Stimulated activated CD8-positive, alpha-beta memory T cell treated with anti-CD3 and anti-CD28 coated beads, Interleukin-4, amount 100 ng/mL, for 24 hours (primary cell): ENCODE measurements at places on chromosomes 13 and 19.

DNA sequence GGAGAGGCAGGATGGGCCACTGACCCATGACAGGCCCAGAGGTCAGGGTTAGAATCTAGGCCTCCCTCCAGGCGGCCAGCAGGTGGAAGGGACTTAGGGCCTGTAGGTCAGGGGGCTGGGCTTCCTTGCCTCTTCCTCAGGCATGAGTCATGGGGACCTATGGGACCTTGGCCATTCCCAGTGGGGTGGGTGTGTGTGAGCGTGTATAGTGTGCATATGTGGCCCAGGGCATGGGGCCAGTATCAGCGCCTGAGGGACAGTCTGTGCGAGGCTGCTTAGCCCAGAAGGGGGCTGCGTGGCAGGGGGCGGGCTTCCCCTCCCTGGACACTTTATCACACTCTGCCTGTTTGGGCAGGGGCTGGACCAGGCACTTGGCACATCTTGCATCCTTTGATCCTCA is 13.3 kb downstream of the KCTD15 start:
- DNase-seq = no peak

DNA sequence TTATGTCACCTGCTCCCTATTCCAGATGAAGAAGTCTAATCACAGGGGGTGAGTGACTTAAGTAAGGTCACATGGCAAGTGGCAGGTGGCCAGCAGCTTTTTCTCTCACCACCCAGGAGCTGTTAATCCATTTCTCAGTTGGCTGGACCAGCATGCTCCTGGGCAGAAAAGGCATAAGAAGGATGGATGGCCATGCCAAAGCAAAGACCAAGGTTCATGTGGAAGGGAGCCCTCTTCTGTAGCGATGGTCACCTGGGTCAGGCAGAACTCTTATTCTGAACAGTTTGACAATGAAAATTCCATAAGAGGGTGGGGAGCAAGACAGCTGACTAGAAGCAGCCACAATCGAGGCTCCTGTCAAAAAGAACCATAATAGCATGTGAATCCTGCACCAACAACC is 538.1 kb downstream of the SUCLA2 start:
- no peak for DNase-seq

DNA sequence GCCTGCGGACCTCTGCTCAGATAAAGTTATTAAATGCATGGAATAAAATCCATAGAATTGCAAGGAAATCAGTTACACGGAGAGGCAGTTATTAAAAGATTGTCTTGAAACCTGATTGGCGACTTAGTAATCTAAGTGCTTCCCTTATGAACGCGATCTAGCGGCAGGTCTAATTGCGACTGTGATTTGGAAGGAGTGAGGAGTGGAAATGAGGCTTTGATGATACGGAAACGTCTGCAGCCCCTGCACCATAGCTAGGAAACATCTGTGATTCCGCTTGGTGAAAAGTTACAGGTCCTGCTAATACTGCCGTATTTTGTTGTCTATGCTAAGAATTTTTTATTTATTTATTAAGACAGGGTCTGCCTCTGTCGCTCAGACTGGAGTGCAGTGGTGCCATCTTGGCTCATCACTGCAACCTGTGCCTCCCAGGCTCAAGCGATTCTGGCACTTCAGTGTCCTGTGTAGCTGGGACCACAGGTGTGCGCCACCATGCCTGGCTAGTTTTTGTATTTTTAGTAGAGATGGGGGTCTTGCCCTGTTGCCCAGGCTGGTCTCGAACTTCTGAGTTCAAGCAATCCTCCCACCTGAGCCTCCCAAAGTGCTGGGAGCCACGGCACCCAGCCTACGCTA is 887 bp downstream of the NDUFS7 start:
- DNase-seq = no peak

DNA sequence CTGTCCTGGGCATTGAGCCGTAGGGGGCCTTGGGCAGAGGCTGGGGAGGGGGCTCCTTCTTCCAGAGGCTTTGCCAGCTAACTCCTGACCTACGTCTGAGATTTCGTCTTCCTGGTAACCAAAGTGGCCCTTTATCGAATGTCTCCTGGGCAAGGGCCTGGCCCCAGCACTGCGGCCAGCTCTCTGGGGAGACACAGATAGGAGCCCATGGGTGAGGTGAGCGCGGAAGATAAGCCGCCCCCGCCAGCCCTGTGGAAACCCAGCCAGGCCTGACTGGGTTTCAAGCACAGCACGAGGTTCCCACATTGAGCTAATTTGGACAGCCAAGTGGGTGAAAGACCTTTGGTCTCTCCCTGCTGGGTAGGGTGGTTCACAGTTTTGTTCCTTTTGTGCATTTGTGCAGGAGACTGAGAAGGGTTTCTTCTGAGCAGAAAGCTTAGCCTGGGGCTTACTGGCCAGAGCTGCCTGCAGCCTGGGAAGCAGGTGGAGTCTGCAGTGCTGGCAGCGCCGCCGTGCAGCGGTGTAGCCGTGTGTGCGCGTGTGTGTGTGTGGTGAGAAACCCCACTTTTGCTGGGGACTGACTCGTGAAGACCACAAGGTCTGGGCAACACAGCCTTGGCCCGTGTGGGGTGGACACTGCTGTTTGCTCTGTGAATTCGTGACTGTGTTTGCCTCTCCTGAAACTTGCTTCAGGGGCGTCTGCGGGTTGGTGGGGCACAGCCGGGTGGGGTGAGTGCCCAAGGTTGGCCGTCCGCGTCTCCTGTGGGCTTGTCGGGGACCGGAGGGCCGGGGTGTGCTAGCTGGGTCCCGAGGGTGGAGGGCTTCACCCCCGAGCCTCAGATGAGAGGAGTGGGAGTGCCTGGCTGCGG is 2.5 kb downstream of the BSG start:
- DNase-seq = no peak

DNA sequence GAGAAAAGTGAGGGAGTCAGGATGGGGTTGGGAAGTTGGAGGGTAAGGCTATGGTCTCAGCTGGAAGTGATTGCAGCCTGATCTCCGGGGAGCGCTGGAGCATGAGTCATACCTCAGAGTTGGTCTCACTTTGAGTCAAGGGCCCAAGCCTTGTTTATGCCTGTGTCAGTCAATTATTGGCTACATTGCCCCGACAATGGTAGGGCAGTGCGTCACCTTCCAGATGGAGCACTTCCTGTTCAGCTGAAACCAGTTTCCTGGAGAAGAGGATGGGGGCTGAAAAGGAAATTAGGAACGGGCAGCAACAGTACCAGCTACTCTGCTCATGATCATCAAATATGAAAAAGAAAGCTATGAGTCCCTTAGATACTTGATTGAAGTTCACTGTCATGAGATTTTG is 60.4 kb downstream of the ADGRE1 start:
- DNase-seq = no peak

DNA sequence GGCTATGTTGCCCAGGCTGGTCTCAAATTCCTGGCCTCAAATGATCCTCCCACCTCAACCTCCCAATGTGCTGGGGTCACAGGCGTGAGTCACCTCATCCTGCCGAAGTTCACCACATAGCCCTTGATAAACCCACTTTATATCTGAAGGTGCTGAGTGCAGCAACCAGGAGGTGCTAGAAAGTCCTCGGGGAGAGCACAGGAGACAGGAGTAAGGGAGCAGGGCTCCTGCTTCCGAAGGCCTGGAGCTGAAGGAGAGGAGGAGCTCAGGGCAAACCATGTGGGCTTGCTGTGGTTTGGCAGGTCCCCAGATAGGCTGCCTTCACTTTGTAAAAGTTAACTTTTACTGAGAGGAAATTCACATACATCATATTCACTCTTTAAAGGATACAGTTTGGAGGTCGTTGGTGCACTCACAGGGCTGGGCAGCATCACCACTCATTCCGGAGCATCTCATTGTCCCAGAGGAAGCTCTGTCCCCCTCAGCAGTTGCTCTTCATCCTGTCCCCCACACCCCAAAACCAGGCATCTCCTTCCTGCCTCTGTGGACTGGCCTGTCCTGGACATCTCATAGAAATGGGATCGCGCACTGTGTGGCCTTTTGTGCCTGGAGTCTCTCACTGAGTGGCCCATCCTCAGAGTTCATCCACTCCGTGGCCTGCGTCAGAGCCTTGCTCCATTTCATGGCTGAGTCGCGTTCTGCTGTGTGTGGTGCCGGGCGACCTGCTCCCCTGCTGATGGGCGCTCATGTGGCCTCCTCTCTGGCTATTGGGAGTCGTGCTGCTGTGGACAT is 49.5 kb downstream of the KDM4B start:
- no peak for DNase-seq

DNA sequence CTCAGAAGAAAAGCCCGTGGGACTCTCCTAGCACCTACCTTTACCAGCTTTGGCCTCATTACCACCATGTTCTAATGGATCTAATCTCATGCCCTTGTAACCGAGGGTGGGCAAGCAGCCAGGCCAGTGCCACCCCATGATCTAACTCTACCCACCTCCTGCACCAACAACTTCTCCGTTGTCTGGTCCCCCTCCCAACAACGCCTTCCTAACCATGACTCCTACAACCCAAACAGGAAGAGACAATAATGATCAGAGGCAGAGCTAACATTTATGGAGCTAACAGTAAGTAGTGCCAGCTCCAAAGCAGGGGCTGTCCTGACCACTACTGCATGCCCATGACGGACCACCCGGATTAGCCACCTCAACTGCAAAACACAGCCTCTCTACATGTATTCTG is 3.5 kb downstream of the USP12 start:
- DNase-seq = no peak

DNA sequence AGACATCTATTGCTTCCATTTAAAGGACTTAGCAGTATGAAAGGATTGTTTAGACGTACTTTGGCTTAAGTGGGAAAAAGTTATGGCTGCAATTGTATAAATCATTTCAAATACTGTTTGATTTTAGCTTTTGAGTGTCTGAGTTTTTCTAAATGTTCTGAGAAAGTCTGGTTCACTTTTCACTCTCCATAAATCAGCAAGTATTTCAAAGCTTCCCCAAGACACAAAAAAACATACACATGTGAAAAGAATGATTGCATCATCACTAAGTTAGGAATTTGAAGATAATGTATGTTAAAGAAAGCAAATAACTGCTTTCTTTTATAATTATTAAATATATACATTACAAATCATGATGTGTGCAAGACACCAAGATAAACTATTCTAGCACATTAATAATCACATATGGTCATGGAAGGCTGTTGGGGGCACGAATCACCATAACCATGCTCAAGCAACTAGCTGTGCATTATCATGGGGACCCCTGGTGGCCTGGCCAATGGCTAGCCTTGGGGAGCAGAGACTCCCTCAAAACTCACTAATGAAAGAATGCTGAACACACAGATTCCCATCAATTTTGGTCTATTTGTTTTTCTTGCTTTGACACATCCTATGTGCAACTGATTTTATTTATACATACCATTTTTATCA is 111.1 kb downstream of the MIPEP start:
- no peak for DNase-seq

GRCh38 chr19:55590617-55591016 is 8.7 kb downstream of the FIZ1 start:
- no peak for DNase-seq

DNA sequence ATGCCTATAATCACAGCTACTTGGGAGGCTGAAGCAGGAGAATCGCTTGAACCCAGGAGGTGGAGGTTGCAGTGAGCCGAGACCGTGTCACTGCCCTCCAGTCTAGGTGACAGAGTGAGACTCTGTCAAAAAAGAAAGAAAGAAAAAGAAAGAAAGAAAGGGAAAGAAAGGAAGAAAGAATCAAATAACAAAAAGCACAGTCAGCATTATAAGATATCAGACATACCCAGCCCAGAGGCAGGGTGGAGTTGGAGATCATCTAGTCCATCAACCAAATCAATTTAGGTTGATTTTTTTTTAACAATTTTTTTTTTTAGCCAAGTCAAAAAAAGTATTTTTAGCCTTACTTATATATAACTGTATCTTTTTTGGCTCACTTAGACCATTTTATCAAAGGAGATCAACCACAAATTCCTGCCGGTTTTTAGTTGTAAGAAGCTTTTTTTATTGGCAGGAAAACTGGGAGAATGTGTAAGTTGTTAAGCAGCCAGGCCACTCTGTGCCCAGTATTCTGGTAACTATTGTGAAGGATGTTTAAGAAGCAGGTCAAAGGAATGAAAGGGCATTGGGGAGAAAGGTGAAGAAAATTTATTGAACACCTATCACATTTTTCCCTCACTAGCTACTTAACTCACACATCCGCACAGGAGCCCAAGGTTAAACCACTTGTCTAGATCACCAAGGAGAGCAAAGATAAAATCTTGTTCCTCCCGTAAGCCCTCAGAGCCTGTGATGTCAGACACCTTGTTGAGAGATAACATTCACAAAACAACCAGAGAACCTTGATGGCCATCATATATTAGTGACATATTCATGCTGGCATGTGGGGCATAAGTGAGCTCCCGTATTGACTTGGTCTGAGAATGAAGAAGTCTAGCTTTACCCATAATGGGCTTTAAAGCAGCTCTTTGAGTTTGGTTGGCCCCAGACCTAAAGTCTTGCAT is 91.8 kb downstream of the COL4A2 start:
- no peak for DNase-seq

DNA sequence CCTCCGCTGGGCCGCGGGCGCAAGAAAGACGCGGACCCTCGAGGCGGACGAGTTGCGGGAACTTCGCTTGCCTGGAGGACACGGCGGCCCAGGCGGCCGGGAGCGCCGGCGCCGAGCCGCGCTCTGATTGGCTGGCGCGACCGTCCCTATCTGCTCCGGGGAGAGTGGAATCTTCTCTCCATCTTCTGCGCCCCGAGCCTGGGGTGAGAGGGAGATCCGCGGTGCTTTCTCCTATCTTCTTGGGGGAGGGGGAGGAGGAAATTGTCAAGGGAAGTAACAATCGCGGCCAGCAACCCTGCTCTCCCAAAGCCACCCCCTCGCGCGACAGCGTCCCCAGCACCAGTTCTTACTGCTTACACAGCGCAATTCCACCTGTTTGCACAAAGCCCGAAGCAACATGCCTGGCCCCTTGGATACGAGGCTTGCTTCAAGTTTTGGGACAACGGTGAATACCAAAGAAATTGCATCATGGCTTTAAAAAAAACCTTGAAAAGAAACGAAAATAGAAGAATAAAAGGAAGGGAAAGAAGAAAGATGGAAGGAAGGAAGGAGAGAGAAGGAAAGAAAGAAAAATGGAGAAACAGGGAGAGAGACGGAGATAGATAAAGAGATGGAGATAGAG is 4.8 kb downstream of the SOX21 start:
- DNase-seq = no peak

DNA sequence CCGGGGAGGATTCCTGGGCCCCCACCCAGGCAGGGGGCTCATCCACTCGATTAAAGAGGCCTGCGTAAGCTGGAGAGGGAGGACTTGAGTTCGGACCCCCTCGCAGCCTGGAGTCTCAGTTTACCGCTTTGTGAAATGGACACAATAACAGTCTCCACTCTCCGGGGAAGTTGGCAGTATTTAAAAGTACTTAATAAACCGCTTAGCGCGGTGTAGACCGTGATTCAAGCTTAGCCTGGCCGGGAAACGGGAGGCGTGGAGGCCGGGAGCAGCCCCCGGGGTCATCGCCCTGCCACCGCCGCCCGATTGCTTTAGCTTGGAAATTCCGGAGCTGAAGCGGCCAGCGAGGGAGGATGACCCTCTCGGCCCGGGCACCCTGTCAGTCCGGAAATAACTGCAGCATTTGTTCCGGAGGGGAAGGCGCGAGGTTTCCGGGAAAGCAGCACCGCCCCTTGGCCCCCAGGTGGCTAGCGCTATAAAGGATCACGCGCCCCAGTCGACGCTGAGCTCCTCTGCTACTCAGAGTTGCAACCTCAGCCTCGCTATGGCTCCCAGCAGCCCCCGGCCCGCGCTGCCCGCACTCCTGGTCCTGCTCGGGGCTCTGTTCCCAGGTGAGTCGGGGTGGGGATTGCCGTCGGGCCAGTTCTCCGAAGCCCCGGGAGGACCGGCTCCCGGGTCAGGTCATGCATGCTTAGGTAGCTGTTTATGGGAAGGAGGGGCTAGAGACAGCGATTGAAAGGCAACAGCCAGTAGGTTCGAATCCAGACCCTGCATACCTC is at the start of gene ICAM1:
Gene ICAM1, plus strand, starts transcription at position 505 of the 779 bp plus-strand sequence. Its CDS starts 40 bp downstream, at position 545.
- peak; percentile 72 for DNase-seq

- no peak for DNase-seq
These were observed 14.5 kb downstream of the ZNF816 start for GRCh38 chr19:52948025-52948770.

- DNase-seq = no peak
These were observed 2.1 kb upstream of the ATP12A start for GRCh38 chr13:24678151-24678550.
